ENCODE measurements at places on chromosomes 4 and X.

GRCh38 chr4:90120037-90120436, 7.2 kb upstream of the CCSER1 start:
- DNase-seq, result no peak

DNA sequence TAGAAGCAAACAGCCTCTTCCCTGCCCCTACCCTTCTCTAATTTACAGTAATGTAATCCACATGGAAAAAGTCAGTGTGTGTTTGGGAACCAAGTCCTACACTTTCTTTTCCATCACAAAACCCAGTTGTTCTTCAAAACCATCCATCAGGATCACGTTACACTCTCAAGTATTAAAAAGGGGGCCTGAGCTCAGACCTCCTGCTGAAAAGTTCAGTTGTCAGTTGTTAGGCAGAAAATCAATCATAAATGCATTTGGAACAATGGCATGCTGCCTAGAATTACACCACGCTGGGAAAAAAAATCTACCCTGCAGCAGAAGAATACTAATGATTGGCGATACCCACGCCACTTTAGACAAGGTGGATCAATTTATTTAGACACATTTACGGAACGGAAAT, 236.5 kb downstream of the PARM1 start:
- DNase-seq, result no peak

GRCh38 chrX:137427426-137427778, 138.5 kb upstream of the ZIC3 start:
- DNase-seq, result no peak

- DNase-seq, result no peak
Observed at GRCh38 chr4:91285487-91285886, 1018.3 kb upstream of the GRID2 start.

GRCh38 chr4:52661966-52662690, 3.0 kb upstream of the USP46 start:
- no peak for DNase-seq

- DNase-seq, result no peak
Observed at GRCh38 chrX:118251271-118251670, 94.6 kb upstream of the WDR44 start.

DNA sequence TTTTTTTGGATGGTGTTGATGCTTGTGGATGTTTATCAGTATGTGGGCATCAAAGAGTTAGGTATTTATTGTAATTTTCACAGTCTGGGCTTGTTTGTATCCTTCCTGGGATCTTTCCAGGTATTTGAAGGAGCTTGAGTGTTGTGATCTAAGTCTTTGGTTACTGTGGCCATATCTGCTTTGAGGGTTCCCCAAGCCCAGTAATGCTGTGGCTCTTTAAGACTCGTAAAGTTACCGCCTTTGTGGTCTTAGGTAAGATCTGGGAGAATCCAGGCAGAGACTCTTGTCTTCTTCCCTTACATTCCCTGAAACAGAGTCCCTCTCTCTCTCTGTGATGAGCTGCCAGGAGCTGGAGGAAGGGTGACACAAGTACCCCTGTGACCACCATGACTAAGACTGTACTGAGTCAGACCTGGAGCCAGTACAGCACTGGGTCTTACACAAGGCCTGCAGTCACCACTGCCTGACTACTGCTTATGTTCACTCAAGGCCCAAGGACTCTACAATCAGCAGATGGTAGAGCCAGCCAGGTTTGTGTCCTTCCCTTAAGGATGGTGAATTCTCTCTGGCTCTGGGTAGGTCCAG, 62.2 kb downstream of the FMR1NB start:
- no peak for DNase-seq

Measured in LNCaP clone FGC (cell line).